ENCODE measurements at places on chromosomes 11 and 22. TPM values are rescaled to one million over a fixed set of nuclear protein-coding genes. Genes with fewer than 3 reads are reported as not detected.

The COA4 gene
- 55.0 TPM for total RNA-seq

The CAVIN3 gene
- 52.2 TPM for total RNA-seq

The KRTAP5-7 gene
- total RNA-seq: not detected

The DDTL gene
- total RNA-seq: 5.7 TPM

DNA sequence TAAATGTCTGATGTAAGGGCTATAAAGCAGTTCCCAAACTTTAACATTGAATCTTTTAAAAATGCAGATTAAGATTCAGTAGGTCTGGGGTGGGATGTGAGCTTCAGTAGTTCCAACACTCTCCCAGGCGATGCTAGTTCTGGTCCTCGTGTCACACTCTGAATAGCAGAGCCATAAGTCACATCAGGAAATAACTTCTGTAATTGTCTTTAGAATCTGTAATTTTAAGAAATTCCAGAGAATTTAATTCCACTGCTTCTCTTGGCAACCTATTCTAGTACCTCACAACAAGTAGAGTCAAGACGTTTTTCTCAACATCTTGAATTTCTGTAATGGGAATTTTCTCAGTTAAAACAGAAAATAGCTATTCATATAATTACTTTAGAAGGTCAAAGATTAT lies 223.1 kb downstream of the TMEM135 start:
- DNase-seq: no peak

DNA sequence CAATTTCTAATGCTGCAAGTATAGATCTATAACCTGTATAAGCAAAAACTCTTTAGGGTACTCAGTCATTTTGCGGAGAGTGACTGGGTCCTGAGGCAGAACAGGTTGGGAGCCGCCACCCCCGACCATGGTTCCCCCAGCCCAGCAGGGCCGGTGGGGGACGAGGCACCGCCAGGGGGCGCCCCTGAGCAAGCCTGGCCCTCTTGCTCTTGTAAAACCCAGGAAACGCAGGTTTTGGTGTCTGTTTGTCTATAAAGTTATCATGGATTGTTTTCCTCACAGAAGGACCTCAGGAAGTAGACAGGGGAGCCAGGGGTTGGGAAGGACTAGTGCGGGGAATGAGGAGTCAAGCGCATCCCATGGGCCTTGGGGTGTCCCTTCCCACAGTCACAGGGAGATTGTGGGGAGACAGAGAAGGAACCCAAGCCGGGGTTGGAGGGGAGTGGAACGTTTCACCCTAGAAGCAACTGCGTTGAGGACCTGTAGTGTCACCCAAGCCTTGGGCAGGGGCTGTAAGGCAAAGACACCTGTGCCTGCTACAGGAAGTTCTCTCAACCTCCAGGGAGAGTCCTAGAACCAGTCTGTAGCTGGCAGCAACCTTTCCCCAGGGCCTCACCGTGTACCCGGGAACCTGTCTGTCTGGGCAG lies 26.4 kb downstream of the KCTD17 start:
- peak; percentile 97 for DNase-seq

DNA sequence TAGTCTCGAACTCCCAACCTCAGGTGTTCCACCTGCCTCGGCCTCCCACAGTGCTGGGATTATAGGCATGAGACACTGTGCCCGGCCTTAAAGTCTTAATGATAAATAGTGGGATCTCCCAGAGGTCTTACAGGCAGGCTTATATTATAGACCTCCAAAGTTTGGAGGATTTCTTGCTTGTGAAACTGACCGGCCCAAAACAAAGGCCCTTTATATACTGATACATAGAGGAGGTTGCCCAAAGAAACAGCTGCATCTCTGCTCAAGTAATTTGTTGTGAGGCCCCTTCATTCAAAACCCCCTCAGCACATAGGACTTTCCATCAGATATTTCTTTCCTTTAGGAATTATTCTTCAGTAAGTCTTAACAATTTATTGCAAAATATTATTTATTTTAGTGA lies 27.4 kb upstream of the RDX start:
- DNase-seq: no peak

GRCh38 chr11:68379206-68379605 lies 66.8 kb downstream of the LRP5 start:
- no peak for DNase-seq

GRCh38 chr22:22111267-22111751 lies 128.7 kb upstream of the TOP3B start:
- no peak for DNase-seq

DNA sequence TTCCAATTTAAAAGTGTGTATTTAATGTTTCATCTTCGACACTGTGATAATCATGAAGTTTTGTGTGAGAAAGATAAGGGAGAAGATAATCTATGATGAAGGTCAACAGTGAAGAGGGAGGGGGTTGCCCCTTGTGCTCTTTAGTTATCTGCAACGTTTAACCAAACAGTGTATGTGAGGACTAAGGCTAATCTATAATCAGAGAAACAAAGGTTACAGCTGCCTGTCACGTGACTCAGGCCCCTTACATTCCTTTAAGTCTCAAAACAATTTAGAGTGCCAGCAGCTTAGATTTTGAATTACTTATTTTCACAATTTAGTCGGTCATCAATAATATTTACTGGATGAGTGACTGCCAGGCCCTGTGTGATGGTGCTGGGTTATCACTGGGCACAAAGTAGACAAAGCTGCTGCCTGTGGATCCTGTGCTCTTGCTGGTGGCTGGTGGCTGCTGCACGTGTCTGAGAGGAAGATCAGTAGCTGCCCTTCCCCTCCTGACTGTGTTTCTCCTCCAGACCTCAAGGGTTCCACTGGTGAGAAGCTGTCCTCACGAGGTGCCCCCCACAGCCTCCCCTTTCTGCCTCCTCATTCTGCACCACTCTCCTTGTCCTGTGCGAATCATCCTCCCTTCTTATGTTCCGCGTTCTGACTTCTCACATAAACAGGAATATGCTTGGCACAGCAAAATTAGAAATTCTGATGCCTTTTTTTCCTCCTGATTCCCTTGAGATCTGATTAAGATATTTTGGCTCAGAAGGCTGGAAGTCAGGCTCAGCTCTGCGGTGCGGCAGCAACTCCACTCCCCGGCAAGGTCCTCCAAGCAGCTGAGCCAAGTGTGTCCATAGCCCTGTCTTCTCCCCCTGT lies 331.1 kb upstream of the B3GAT1 start:
- no peak for DNase-seq

GRCh38 chr22:42222140-42222539 lies 48.3 kb downstream of the TCF20 start:
- DNase-seq: no peak

DNA sequence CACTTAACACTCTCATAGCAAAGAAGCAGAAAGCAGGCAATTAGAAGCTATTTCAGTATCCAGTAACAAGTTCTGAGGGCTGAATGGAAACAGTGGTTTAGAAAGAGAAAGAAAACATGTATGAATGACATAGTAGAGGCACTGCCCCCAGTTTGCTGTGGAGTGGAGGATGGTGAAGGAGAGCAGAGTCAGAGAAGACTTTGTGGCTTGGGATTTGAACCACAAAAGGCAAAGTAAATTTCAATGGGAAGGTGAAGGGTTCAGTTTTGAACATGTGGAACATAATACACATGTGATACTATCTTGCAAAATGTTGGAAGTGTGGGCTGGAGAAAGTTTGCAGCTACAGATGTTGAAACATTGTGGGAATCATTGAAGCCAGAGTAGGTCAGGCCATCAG lies 81.4 kb downstream of the SNX19 start:
- DNase-seq: no peak

GRCh38 chr22:48182031-48182430 lies 1419.6 kb downstream of the TBC1D22A start:
- no peak for DNase-seq

GRCh38 chr11:12094872-12095800 lies 15.3 kb upstream of the MICAL2 start:
- peak; percentile 49 for DNase-seq

DNA sequence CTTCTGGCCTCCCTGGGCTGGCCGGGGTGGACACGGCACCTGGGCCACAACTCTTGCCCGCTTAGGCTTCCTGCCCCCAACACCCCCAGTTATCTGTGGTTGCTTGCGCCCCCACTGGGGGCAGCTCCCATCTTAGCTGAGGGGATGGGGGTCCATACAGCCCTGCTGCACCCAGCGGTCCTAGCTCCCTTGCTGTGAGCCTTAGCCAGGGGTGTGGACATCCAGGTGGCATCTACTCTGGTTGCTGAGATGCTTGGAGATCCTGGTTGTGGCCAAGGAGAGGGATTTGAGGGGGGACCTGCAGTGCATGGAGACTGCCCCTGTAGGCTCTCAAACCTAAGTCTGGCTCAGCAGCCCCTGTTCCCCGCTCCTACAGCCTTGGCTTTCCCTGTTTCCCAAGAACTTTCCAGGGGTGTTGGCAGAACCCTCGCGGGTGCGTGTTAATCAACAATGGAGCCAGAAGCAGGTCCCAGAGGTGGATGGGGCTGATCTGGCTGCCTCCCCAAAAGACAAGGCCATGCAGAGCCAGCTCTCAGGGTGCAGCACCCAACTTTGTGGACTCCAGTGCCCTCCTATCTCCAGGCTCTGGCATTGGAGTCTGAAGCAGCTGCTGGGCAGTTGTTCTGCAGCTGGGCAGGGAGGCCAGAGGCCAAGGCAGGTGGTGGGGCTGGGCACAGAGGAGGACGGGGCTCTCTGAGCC lies 3.3 kb downstream of the KCNQ1 start:
- DNase-seq: no peak

GRCh38 chr22:43921370-43921769 lies 2.2 kb upstream of the PNPLA3 start:
- no peak for DNase-seq
